RWPE1 (cell line): ENCODE measurements at places on chromosomes 16 and 17.

DNA sequence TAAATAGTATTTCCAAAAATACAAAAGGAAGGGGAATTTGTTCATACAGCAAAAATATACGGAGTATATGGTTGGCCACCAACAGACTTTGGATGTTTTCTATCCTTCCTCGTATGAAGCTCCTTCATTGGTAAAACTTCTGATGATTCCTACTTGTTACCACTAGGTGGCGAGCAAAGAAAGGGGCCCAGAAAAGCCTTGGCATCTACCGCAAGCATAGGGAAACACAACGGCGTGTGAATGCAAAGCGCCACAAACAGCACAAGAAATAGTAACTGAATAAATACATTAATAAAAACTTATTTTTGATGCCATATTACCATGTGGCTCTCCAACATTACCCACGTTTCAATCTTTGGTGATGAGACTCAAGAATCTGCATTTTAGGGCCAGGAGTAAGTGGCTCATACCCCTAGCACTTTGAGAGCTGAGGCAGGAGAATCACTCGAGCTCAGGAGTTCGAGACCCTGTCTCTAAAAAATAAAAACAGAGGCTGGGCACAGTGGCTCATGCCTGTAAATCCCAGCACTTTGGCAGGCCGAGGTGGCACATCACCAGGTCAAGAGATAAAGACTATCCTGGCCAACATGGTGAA, 34.5 kb downstream of the YWHAE start:
- peak; percentile 59 for DNase-seq

DNA sequence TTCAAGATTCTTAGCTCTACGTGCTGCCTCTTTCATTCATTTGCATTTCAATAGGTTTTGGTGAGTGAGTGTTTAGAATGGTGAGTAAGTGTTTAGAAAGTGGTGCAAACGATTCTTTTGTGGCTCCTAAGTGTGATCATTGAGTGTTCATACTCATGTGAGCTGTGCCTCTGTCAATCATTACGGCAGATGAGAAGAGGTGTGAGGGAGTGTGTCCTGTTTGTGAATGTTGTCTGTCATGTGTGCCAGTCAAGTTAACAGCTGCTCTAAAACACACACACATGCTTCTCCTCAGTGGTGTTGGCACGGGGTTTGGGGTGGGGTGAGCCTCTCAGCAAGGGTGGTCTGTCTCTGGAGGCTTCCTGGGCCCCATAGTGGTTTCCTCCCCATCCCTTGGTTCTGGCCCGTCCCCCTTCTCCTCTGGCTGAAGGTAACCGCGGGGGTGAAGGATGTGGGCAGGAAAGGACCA, 11.4 kb downstream of the MYL4 start:
- no peak for DNase-seq

- DNase-seq = no peak
Observed at GRCh38 chr16:85252014-85252413, 139.7 kb upstream of the CIBAR2 start.

DNA sequence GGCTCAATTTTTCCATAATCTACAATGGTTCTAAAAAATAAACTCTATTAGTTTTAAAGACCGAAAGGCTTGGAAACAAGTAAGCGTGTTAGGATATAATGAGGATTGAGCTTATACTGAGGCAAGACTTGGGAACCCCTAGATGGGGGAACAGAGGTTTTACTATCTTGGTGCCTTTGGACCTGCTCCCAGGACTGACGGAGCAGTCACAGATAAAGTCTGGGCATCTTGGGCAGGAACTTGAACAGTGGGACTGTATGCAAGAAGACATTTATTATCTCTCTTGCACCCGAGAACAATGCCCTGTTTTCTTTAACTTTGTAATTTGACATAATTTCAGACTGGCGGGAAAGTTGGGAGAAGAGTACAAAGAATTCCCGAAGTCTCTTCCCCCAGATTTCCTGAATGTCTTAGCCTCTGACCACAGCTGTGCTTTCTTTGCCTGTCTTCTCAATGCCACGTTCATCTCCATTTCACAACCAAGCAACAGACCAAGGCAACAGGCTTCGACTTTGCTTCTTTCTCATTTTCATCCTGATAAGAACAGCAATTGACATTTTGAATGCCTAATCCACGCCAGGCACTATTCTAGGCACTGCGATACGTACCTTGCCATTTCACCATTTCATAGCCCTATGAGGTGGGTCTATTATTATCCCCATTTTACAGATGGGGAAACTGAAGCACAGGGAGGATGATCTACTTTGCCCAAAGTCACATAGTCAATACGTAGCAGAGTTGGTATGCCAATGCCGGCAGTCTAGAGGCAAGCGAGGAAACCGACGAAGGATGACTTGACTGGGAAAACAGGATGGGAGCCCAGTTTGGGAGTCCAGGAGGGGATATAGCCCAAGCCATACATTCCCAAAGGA, 3.0 kb upstream of the IL4R start:
- DNase-seq = no peak

GRCh38 chr16:78142788-78143187, 43.3 kb downstream of the WWOX start:
- DNase-seq = no peak

GRCh38 chr17:49880291-49881053, 32.6 kb upstream of the TAC4 start:
- DNase-seq = peak; percentile 91

GRCh38 chr16:56985288-56985961, 3.9 kb upstream of the NLRC5 start:
- peak; percentile 92 for DNase-seq

- DNase-seq = no peak
Observed at GRCh38 chr16:69932228-69932627, 18.9 kb upstream of the CLEC18A start.

- DNase-seq = peak; percentile 36
Observed at GRCh38 chr17:1829216-1829591, 498 bp downstream of the SMYD4 start.

DNA sequence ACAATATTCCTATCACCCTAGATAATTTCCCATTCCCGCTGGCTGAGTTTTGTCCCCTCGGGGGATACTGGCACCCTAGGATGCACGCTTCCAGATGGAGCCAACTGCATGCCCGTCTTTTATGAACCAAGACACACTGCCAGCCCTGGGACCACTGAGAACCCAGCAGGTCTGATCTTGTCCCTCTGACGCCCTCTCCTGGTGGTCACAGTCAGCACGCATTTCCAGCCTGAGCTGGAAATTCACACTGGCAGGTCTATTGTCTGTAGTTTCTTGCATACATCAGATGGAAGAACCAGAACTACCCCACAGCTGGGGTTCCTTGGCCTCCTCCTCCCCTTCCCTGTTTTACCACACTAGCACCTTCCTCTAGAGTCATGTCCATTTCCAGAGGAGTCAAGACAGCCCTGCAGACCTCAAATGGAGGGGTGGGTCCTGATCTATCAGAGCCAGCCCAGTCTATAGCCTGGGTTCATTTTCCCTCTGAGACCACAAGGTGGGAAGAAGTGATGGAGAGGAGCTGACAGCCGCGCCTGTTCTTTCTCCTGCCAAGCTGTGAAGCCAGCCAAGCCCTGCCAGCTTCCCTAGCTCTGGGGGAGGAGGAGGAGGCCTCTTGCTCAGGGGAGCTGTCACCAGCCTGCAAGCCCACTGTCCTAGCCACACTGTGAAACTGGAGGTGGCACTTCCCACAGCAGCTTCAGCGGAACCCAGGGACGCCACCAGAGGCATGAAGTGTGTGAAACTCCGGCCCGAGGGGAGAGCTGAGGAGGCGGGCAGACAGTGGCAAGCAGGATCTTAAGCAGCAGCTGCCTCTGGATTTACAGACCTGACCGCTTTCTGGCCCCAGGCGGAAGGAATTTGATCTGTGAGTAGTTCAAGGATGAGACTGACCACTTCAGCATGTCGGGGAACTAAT, 29.3 kb downstream of the MXRA7 start:
- DNase-seq = peak; percentile 51

- DNase-seq = no peak
Observed at GRCh38 chr17:28521311-28522085, 15.3 kb downstream of the FOXN1 start.

GRCh38 chr17:50719924-50720794, 756 bp downstream of the LUC7L3 start:
- no peak for DNase-seq

DNA sequence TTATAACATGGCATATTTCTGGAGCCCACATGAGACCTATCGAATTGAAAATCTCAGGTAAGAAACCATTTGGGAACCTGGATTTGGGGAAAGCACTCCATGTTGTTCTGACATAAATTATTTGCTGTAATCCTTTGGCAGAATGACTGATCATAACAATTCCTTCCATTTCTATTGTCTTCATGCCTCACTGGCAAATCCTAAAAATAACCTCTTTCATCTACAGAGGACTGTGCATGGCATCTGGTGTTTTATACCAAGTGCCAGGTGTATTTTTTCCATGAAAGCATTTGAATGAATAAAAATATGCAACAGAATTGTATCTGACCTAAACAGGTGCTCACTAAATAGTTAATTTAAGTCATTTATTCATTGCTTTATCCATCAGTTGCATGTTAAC, 33.7 kb upstream of the COQ7 start:
- DNase-seq = no peak

DNA sequence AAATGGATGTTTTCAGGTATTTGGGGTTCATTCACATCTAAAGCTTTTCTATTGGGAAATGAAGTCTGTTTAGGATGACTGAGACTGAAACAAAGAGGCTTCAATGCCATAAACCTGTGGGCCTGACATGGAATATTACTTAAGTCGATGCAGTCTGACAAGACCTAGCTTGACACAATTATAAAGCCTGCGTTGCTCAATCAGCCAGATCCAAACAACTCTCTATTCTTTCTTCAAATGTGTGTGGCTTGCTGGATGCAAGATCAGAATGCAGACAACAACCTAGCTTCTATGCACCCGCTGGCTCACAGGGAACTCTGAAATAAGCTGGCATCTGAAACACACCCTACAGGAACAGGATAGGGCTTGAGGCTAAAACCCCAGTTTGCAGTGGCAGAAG, 40.0 kb downstream of the RFFL start:
- no peak for DNase-seq

- no peak for DNase-seq
Observed at GRCh38 chr17:69478916-69479315, 64.4 kb downstream of the MAP2K6 start.

- no peak for DNase-seq
Observed at GRCh38 chr16:12377497-12377896, 401.0 kb downstream of the SNX29 start.

DNA sequence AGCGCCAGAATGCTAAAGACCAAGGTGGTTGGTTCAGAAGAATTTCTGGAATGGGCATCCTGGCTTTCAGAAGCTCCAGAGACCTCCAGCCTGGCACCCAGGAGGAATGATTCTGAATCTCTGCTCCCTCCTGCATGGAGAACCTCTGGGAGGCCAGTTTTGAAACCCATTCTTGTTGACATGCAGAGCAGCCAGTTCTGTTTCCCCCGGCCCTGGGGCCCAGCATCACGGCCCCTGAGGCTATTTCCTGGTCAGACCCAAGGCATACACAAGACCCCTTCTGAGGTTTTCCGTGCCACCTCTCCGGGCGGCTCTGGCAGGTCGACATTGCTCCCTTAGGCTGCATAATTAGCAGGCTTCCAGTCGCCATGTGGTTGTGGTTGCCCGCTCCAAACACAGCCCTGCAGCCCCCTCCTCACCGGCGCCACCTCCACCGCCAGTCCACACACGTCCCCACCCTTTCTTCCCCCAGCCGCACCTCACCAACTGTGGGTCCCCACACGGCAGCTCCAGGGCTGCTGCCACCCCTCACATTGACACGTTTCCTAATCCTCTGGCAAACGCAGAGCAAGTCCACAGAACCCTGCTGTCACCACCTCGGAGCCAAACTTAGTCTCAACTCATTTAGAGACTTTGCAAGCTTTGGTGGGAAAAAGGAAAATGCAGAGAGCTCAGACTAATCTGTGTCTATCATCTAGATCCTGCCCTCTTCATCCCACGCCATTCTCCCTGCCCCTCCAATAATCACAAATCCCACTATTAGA, 367.1 kb downstream of the SOX9 start:
- no peak for DNase-seq

GRCh38 chr16:54647216-54647615, 283.4 kb upstream of the IRX5 start:
- DNase-seq = peak; percentile 41

DNA sequence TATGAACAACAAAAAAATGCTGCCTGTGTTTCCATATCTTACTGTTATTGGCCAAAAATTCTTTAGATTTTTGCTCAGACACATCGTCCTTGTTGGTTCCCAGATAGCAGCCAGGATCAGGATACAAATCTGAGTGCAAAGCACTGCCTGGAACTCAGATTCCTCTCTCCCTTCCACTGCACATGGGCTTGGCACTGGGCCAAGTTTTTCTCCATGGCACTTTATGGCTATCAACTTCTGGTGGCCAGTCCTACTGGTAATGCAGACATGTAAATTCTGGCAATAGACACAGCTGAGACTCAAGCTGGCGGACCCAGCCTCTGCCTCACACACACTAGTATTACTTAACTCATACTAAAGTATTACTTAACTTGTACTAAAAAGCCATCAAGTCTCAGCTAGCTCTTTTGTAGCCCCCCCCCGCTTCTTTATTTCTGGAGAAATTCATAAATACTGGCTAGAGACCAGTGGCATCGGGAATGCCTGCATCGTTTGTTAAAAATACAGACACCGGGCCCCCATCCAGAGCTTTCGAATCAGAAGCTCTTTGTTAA, 181.2 kb upstream of the COX10 start:
- no peak for DNase-seq

- DNase-seq = no peak
Observed at GRCh38 chr16:50446861-50447260, 78.1 kb upstream of the BRD7 start.

GRCh38 chr17:21161498-21162393, 35.0 kb downstream of the DHRS7B start:
- DNase-seq = no peak

DNA sequence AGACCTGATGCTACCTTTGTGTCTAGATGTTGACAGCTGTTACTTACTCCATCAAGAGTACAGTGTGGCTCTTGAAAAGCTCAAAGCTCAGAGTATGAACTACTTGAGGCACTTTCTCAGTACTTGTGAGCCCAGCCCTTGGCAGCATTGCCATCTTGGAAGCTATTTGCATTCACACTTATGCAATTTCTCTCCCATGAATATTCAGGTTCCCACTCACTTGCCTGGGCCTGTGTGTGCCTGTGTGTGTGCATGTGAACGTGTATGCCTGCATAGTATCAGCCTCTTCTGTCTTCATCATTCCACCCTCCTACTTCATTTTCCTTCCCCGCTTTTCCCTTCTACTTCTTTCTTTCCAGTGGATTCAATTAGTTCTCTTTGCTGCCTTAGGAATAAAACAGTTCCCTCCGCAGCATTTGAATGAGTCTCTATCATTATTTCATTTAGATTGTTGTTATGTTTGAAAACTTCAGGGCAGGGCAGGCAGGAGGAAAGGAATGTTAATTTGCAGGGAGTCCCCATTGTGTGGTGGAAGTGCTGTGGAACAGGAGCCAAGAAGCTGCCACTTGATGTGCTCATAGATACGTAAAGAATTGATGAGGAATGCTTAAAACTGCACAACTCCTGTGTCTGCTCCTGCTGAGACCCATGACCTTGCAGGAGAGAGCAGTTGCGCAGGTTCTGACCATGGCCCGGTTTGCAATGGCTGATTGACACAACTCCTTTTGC, 58.9 kb downstream of the HS3ST4 start:
- no peak for DNase-seq

- DNase-seq = no peak
Observed at GRCh38 chr16:68283801-68284598, 19.7 kb downstream of the SLC7A6 start.

GRCh38 chr16:75787440-75787839, 61.1 kb upstream of the CPHXL start:
- no peak for DNase-seq

GRCh38 chr16:2828876-2829430, 1.1 kb upstream of the ZG16B start:
- DNase-seq = no peak
